Skin of body (tissue), 3 donors: ENCODE measurements at places on chromosomes 11 and 22.
A peak's percentile ranks its signal among the peaks of the same experiment; 100 is the strongest.

GRCh38 chr11:57349491-57350274, 11.5 kb downstream of the P2RX3 start:
- DNase-seq: no peak

DNA sequence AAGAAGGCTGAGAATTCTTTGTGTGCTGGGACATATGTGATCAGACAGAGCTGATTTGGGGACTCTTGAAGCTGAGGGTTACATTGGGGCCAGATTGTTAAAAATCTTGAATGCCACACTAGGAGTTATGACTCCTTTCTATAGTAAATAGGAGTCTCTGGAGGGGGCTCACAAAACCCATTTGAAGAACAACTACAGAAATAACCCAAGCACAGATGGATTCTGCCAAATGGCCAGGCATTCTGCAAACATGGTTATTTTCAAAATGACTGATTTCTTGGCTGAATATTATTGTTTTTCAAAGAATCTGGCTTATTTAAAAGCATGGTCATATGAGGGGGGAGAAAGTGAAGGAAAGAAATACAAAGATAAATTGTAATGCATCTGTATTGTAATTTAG, 625.5 kb upstream of the TENM4 start:
- DNase-seq: no peak

- DNase-seq: peak; percentile 68
These were observed 677 bp downstream of the DYNC2H1 start for GRCh38 chr11:103109818-103110388.

- no peak for DNase-seq
These were observed 21.8 kb upstream of the DRG1 start for GRCh38 chr22:31377612-31378011.

DNA sequence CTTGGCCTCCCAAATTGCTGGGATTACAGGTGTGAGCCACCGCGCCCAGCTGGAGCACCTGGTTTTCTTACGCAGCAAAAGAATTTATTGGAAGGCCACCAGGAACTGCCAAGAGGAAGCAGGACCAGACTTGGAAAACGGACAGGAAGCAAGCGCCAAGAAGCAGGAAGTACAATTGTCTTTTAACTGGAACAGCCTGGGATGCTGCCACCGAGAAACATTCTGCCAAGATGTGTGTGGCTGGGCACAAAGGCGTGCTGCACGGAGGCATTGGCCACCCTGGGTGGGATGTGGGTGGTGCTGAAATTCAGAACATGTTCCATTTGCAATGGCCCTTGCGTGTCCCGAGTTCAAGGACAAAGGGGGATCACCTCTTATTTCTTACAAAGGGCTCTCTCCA, 15.4 kb downstream of the SLC3A2 start:
- no peak for DNase-seq

GRCh38 chr11:19508165-19508564, 204.5 kb upstream of the NAV2 start:
- DNase-seq: no peak

GRCh38 chr11:109422870-109423465, 978 bp downstream of the C11orf87 start:
- no peak for DNase-seq
